ENCODE measurements at places on chromosomes 5 and 9.

GRCh38 chr5:121503111-121503840 is 348.4 kb upstream of the FTMT start:
- DNase-seq, result no peak

DNA sequence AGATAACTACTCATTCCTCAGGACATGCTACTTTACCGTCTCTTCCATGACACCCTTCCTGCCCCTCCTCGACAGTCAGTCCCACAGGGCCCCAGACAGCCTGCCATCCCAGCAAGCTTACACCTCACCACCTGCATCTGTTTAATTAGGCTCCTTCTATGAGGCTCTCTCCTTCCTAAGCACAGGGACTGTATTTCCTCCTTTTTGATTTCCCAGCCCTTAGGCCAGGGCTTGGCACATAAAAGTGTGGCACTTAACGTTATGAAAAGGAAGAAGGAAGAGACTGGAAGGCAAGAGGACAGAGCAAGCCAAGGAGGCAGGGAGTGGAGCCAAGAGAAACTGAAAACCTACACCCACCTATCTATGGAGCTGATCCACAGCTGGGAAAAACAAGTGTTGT is 146.8 kb downstream of the SIL1 start:
- DNase-seq, result no peak

DNA sequence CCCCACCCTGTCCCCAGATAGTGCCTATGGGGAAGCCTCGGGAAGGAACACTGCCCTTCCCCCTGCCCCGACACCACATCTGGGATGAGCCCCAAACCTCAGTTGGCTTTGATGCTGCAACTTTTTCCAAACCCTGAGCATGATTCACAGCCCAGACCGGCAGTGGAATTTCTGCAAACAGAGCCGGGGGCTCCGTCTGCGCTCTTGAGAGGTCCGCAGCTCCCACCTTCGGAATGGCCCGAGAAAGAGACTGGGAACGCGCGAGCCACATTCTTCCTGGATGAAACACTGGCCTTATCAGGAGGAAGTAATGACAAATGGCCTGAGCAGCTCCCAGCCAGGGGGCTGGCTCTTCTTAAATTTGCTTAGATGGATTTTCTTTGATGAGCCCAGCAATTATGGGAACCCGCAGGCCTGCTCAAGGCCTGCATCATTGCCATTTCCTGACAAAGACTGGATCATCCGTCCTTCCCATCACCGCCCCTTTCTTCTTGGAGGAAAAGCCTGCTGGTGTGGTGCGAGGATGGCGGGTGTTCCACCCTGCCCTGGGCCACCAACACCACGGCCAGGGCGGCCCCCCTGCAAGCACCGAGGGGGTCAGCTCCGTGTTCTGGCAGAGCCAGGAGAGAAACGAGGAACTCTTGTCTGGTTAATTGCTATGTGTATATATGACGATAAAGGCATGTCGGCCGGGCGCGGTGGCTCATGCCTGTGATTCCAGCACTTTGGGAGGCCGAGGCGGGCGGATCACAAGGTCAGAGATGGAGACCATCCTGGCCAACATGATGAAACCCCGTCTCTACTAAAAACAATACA is 38.8 kb upstream of the COL5A1 start:
- DNase-seq, result peak; percentile 92

GRCh38 chr9:91681461-91682305 is 258.1 kb upstream of the NFIL3 start:
- DNase-seq, result peak; percentile 94

GRCh38 chr5:115348175-115348574 is 51.7 kb upstream of the CCDC112 start:
- no peak for DNase-seq

GRCh38 chr9:33415501-33416038 is 13.2 kb upstream of the AQP7 start:
- DNase-seq, result peak; percentile 70

DNA sequence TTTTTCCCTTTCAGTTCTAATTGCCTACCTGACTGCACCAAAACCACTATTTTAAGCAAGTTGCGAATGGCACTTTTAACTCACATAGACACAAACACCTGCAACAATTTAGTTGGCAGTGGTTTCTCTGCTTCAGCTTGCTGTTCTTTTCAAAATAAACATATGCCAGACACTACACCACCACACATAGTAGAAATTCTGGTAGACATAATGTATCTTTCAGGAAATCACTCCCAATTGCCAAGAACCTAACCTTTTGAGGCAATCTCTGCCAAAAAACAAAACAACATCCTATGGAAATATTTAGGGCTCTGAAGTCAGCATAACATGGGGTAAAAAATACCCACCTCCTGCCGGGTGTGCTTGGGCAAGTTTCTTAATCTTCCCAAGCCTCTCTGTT is 27.7 kb downstream of the GLIS3 start:
- DNase-seq, result no peak

GRCh38 chr9:1018121-1018520 is 32.0 kb upstream of the DMRT2 start:
- no peak for DNase-seq

GRCh38 chr5:33023649-33024048 is 312.5 kb downstream of the NPR3 start:
- DNase-seq, result no peak

- DNase-seq, result no peak
Measured at GRCh38 chr9:108973895-108974294, 39.4 kb downstream of the CTNNAL1 start.

DNA sequence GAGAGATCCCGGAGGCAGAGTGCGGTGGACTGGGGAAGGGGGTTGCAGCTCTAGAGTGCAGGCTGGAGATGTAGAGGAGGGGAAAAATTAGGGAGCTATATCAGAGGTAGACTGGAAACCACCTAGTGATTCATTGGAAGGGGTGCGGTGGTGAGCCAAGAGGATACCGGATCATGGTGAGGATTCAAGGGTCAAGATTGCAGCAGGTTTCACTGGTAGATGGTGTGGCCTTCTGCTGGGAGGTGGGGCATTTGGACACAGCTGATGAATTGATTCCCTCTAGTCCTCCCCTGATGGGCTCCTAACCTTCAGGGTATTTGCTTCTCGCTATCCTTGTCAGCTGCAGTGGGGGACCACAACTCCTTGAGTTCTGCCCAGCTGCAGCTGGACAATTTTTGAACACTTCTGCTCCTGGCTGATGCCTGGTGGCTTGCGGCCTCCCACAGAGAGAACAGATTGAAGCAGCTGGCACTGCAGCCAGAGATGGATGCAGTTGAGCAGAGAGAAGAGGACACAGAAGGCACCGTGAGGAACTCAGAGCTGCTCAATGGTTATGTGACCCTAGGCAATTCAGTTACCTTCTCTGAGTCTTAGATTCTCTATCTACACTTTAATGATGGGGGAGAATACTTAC is 134.4 kb upstream of the ABCA1 start:
- DNase-seq, result no peak

DNA sequence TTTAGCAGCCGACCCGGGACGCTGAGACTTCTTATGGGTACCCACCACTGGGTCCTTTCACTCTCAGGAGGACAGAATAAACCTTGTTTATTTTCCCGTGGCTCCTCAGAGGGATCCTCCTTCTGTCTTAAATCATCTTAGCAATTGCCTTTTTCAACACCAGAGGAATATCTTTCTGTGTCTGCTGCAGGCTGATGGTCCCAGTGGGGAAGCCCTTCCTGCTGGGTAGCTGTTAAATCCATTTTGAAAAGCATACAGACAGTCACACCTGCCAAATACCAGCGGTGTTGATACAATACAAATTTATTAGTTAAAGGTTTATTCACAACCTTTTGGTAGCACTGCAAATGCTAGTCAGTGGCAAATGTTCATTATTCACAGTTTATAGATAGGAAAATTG is 222.9 kb downstream of the AOPEP start:
- no peak for DNase-seq

DNA sequence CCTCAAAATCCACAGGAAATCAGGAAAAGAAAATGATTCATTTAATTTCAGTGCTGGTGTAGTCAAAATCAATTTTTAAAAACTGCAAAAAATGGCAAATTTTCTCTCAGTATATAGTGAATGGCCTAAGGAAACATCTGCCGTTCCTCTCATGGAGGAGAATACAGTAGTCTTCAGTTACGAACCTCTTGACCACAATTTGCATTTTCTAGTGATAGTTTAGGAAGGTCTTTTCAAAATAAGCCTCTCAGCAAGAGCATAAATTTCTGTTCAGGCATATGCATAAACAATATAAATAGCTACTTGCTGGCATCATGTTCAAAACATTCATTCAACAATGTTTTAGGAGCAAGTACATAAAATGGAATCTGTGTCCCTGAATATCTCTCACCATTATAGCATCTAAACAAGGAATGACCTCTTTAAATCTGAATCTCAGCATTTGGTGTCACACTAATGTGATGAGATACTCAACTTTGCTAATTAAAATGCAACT is 33.5 kb downstream of the HAPLN1 start:
- no peak for DNase-seq
